ENCODE measurements at places on chromosomes 3 and 15.

GRCh38 chr3:195441992-195442572, 738 bp downstream of the ACAP2 start:
- peak; percentile 3 for DNase-seq

- no peak for DNase-seq
Observed at GRCh38 chr15:45821390-45821789, 186.6 kb downstream of the SQOR start.

GRCh38 chr3:14117468-14118399, 6.9 kb downstream of the CHCHD4 start:
- DNase-seq, result no peak

- DNase-seq, result no peak
Observed at GRCh38 chr3:171178714-171179113, 152.2 kb upstream of the SLC2A2 start.

DNA sequence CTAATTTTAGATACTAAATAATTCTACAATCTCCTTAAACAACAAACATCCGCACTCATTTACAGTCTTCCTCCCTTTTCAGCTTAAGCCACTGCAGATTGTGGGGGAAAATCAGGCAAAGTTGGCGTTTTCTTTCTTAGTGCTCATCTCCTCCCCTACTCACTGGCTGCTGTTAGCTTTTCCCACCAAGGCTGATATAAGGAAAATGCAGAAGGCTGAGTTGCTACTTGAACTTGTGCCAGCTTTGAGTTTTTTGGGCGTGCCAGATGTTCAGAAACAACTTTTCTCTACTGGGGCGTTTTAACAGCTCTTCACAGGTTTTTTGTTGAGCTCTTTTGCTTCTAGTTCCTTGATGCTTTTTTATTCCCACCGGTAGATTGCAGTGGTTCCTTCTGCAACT, 222.0 kb downstream of the PYDC2 start:
- no peak for DNase-seq

- DNase-seq, result no peak
Observed at GRCh38 chr3:117681619-117682018, 972.0 kb downstream of the TUSC7 start.

GRCh38 chr3:143608966-143609365, 239.3 kb downstream of the SLC9A9 start:
- no peak for DNase-seq

GRCh38 chr3:15646851-15647511, 45.4 kb downstream of the BTD start:
- DNase-seq, result peak; percentile 100

GRCh38 chr3:12472796-12473195, 11.5 kb upstream of the TSEN2 start:
- DNase-seq, result no peak

GRCh38 chr15:40053079-40053830, 14.3 kb upstream of the SRP14 start:
- no peak for DNase-seq

GRCh38 chr15:52067545-52067926, 45.0 kb downstream of the BCL2L10 start:
- DNase-seq, result no peak

DNA sequence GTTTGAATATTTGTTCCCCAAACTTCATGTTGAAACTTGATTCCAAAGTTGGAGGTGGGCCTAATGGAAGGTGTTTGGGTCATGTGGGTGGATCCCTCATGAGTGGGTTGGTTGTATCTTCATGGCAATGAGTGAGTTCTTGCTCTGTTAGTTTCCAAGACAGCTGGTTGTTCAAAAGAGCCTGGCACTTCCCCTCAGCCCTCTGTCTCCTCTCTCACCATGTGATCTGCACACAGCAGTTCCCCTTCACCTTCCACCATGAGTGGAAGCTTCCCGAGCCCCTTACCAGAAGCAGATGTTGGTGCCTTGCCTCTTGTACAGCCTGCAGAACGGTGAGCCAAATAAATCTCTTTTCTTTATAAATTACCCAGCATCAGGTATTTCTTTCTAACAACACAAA, 327.1 kb upstream of the SLCO3A1 start:
- DNase-seq, result no peak

GRCh38 chr3:59052803-59053411, 3.1 kb upstream of the CFAP20DC start:
- no peak for DNase-seq

- DNase-seq, result no peak
Observed at GRCh38 chr15:72609862-72610261, 44.6 kb upstream of the GOLGA6B start.

GRCh38 chr3:151576511-151577137, 115.8 kb upstream of the IGSF10 start:
- no peak for DNase-seq

DNA sequence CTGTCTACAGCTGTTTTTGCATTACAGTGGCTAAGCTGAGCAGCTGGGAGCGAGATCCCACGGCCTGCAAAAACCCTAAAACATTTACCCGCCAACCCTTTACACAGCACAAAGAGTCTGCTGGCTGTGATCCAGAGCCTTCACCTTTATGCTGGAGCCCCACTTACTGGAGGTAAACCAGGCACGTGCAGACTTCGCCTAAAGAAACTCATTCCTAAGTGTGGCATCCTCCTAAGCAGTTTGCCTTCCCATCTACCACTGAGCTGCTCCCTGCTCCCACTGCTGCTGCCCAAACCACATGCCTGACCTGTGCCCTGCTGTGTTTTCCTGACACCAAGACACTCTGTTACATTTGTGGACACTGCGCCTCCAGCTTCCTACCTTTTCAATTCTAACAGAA, 53.0 kb downstream of the CHSY1 start:
- DNase-seq, result peak; percentile 27

DNA sequence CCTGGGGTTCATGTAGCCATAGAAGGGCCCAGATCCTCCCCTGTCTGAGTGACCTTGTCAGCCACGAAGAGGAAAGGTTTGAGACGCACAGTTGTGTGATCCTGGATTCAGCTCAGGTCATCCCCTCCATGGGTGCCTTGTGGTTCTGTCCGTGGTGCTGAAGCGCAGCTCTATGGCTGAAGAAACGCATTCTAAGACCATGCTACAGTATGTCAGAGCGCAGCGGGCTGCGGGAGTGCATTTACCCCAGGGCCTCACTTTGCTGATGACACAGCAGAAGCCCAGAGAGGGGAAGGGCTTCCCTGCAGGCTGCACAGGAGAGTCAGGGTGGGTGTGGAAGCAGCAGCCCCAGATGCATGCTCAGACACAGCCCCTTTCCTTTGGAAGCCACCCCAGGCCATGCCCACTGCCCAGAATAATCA, 68.8 kb upstream of the IQSEC1 start:
- DNase-seq, result no peak

DNA sequence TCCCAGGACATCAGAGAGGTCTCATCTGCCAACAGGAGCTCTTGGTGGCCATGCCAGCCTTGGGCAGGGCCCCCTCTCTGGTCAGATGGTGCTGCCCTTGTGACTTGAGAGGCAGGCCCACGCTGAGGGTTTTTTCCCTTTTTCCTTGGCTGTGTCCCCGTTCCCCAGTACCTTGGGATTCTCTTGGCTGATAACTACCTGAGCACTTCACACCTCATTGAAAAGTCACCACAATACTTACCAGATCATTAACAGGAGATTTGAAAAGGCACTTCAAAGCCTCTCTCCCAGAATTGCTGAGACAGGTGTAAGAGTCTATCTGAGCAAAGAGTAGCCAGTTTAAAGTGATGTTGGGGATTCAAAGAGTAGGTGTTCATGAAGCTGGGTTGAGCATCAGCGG, 15.1 kb upstream of the TMEM158 start:
- no peak for DNase-seq

DNA sequence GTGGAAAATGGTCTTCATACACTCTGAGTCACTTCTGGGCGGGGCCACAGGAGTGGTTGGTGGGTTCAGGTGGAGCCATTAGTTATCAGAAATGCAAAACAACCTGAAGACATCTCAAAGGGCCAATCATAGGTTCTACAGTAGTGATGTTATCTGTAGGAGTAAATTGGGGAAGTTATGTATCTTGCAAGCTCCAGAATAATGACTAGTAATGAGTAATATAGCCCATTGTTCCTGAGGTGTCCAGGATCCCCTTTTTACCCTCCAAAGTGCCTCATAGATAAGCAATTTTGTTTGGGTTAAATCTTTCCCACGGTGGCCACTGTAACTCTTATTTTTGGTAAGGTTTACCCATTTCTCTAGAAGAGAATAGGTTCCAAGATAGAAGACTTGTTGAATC, 91.7 kb downstream of the PIK3R4 start:
- DNase-seq, result no peak

GRCh38 chr15:90463381-90463780, 66.3 kb upstream of the CRTC3 start:
- DNase-seq, result no peak

- no peak for DNase-seq
Observed at GRCh38 chr15:77712438-77712837, 79.7 kb upstream of the LINGO1 start.

DNA sequence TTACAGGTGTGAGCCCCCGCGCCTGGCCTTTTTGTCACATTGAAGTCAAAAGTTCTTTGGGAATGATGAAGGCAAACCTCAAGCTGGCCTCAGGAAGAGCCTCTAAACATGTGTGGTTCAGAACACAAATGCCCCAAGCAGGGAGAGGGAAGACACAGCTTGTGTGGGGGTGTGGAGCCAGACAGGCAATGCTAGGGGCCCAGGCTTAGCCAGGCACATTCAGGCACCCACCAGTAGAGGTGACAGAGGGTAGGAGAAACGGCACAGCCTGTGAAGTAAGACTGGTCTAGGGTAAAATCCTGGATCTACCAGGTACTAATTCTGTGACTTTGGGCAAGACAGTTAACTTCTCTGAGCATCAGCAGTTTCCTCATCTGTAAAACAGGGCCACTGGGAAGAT, 3.5 kb downstream of the HDC start:
- no peak for DNase-seq

DNA sequence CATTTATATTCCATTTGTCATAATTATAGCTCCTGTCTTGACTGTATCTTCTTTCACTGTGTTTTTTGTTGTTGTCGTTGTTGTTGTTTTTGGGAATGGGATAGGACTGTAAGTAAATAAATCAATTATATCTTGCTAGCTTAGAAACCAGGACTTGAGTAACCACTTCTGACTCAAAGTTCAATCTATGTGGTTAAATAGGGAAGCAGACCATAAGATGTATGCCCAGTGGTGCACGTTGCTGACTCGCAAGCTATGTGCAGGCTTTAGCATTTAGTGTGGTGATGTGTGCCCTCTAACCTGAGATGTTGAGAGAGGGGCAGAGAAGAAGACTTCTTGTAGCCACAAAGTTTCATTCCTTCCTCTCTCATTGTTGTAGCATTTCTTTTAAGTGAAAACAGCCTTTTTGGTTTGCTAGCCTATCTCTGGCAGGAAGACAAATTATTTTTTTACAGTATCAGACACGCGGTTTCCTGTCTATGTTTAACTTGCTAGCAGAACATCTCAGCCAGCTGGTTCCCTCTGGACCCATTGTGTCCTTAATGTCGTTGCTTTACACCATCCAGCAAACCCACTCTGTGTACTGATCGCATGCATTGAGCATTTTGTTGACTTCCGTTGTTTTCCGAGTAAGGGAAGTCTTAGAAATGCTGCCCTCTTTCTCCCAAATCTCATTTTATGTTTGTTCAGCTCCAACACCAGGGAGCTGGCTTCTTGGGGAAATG, 52.1 kb downstream of the TGFBR2 start:
- peak; percentile 46 for DNase-seq

GRCh38 chr3:73030073-73030597, 31.3 kb upstream of the EBLN2 start:
- DNase-seq, result no peak

- no peak for DNase-seq
Observed at GRCh38 chr3:25856902-25857518, 67.1 kb downstream of the OXSM start.

GRCh38 chr15:57036352-57036751, 117.9 kb downstream of the TCF12 start:
- no peak for DNase-seq

GRCh38 chr15:70493376-70493775, 270.0 kb downstream of the UACA start:
- no peak for DNase-seq

DNA sequence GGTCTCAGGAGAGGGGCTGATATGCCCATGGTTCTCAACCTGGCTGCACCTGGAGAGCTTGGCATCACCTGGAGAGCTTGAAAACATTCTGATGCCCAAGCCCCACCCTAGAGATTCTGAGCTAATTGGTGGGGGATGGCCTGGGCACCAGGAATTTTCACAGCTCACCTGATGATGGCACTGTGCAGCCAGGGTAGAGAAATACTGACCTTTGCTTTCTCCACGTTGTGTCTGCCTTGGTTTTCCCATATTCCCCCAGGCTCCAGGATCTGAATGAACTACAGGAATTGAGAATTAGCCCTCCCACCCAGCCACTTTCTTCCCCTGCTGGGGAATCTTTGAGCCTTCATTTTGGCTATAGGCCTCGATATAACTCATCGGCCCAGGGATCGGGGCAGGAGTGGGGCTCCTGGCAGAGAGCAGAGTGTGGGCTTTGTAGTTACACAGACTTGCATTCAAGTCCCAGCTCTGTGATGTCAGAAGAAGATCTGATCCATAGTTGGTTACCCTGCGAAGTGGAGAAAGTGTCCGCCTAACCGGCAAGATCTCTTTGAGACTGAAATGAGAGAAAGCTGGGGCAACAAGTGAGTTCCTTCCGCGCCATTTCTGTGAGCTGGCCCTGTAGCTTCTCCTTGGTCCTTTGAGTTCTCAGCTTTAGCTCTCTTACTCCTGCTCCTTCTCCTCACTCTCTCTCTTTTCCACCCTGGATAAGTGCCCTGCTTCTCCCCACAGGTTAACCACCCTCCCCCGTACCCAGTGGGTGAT, 33.1 kb upstream of the UBE2Q2 start:
- DNase-seq, result no peak

- no peak for DNase-seq
Observed at GRCh38 chr15:90161950-90162361, 39.2 kb upstream of the SEMA4B start.

DNA sequence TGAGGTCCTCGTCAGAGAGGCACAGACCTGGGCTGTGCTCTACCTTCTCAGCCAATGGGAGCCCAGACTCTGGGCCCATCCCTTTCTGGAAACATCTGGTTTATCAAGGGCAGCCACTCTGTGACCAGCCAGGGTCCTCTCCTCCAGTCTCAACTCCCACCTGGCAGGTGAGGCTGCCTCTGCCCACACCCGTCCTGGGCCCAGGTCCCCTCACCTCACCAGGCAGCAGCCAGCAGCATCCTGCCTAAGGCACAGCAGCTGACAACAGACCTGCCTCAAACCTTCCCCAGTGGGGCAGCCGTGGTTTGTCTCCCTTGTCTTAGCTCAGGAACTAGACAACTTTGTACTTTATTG, 8.7 kb upstream of the VIPR1 start:
- DNase-seq, result no peak

DNA sequence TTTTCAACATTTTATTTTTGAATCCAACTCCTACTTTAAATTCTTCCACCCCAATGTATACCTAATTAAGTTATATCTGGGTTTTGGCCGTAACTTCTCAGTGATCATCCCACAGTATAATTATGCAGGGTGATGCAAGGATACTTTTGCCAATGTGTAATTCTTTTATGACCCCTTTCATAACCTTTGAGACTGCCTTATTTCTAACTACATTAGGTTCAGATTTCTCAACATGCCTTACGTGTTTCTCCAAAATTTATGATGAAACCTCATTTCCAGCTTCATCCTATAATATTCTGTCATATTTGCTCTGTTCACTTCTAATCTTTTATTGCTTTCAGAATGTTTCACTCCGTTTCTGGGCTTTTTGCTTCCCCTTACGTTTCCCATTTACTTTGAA, 1229.6 kb upstream of the ALCAM start:
- DNase-seq, result no peak

- DNase-seq, result no peak
Observed at GRCh38 chr3:107958146-107958545, 132.7 kb downstream of the CD47 start.

GRCh38 chr15:63891079-63891767, 57.5 kb upstream of the HERC1 start:
- DNase-seq, result peak; percentile 66

GRCh38 chr3:103976931-103977339, 1389.8 kb upstream of the ALCAM start:
- no peak for DNase-seq
